NCI-H146 (cell line): ENCODE measurements at places on chromosomes 4 and X.
A peak's percentile ranks its signal among the peaks of the same experiment; 100 is the strongest.

GRCh38 chr4:74217365-74217764 lies 59.4 kb downstream of the MTHFD2L start:
- DNase-seq = no peak

GRCh38 chrX:12901486-12901885 lies 4.9 kb upstream of the TLR8 start:
- DNase-seq = peak; percentile 40

- DNase-seq = no peak
Observed at GRCh38 chr4:88879991-88880390, 177.0 kb downstream of the FAM13A start.

DNA sequence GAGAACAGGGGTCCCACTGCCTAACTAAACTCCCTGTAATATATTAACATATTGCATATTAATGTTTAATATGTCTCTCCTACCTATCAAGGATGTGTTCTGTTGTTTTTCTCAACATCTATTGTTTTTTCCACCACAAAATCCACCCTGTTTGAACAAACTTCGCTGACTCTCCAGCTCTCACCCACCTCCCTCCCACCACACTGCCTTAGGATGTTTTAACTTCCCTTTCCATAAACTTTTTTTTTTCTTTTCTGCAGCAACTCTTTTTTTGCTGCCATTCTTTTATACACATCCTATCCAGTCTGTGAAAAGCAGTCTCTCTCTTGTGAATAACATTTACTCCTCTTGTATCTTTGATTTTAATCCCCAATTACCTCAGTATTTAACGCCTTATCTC lies 226.1 kb downstream of the PCDH7 start:
- DNase-seq = no peak

DNA sequence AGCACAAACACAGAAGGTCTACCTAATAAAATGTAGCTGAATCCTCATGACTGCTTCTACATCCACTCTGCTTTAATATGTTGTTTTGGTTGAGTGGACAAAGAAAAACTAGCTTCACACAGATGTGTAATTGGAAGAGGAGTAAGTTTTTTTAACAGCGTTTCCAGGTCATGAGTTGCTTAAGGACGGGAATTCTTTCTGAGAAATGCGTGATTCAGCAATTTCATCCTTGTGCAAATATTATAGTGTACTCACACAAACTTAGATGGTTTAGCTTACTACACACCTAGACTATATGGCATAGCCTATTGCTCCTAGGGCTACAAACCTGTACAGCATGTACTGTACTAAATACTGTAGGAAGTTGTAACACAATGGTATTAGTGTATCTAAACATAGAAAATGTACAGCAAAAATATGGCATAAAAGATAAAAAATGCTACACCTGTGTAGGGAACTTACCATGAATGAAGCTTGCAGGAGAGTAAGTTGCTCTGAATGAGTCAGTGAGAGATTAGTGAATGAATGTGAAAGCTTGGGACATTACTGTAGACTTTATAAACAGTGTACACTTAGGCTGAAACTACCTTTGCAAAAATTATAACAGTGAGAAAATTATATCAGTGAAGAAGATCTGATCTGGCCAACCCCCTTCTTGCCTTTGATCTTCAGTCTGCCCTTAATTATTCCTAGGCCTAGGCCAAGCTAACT lies 70.8 kb upstream of the IL15 start:
- no peak for DNase-seq

DNA sequence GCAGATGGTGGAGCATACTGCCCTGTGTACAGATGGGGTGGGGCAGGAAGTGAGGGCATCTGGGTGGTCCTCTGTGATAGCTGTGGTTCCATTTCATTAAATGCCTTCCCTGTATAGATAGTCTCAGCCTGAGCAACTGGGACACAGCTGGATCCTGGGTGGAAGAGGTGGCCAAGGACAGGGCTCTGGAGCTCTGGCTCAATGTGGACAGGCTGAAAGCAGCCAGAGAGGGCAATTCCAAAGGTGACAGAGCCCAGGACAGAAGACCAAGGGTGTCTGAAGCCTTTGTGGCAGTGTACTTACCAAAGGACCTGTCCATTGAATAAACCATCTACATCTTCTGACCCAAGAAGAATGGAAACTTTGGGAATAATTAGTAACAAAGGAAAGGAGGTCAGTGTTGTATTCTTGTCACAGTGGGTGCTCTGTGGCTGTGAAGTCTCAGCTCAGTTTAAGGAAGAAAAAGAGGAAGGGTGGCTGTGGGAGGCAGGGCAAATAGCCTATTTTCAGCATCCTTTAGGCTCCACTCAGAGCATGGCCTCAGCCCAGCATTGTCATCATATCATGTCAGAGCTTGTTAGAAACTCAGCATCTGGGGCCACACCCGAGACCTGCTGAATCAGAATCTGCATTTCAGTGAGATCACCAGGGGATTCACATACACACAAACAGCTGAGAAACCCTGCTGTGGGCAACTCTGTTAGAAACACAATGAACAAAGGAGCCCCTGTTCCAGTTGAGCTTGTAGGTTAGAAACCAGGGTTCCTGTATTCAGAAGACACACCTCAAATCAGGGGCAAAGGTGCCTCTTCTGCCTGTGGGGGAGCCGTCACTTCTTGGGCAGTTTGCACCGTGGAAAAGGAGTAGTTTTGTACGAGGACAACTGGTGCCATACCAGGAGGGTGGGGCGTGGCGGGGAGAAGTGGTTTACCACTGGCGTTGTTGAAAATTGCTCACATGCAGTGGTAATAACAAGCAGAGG lies 168.6 kb downstream of the PTTG2 start:
- peak; percentile 85 for DNase-seq

DNA sequence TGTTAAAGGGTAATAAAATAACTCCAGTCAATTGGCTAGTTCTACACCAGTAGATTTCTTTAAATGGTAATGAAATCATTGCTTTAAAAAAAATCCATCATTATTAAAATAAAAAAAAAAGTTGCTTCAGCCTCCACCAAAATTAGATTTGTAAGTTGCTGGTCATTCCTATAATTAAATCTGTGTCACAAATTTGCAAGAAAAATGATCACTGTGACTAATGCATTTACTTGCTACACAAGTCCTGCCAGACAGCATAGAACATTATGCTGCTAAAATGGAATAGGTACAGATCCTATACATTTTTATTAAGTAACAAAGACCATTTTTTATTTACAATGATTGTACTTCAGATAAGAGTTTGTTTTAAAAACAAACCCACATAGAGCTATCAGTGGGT lies 85.8 kb downstream of the SLC10A7 start:
- DNase-seq = no peak

- no peak for DNase-seq
Observed at GRCh38 chrX:130173190-130173895, 1.6 kb downstream of the RAB33A start.

GRCh38 chr4:65943076-65943475 lies 272.8 kb upstream of the EPHA5 start:
- no peak for DNase-seq

GRCh38 chrX:94758130-94758529 lies 1084.1 kb downstream of the FAM133A start:
- DNase-seq = no peak

DNA sequence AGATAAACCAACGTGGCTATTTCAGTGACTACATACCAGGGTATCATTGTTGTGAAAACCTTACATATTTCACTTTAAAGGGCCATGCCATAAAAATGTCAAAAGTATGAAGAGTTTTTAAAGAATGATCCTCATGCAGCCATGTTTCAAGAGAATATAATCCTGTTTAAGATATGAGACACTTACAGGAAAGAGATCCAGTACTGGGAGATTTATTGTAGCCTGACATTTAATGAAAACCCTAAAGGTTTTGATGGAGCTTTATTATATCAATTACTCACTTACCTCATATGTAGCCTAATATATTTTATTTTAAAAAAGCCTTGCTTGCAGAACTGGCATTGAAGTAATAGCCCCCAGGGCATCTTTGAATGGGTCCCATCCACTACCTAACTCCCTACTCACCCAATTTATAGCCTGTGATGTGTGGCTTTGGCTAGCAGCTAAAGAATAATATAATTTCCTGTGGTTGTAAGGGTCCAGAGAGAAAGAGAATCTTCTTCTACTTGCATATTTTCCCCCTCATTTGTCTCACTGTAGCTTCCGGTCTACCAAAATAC lies 7.7 kb upstream of the GABRG1 start:
- no peak for DNase-seq

- no peak for DNase-seq
Observed at GRCh38 chrX:153494061-153494460, 719 bp upstream of the BGN start.

DNA sequence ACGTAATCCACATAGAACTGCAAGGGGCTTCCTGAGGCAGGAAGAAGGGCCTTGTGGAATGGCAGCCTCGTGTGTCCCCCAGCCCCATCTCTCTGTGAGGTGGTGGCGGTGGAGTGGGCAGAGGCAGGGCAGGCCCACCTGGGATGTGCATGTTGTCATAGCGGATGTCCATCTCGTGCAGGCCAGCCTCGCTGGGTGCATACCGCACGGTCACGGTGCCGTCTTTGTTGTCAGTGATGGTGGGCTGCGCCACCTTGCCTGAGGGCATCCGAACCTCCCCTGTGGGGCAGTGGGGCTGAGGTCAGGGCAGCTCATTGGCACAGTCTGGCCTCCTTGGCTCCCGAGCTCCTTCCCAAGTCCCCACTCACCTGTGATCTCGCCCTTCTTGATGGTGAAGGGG lies 20.4 kb downstream of the FLNA start:
- DNase-seq = no peak
